Stimulated activated CD8-positive, alpha-beta memory T cell treated with anti-CD3 and anti-CD28 coated beads, Interleukin-4, amount 100 ng/mL, for 1 hour (primary cell): ENCODE measurements at places on chromosomes 1 and 21.
A peak's percentile ranks its signal among the peaks of the same experiment; 100 is the strongest.

GRCh38 chr1:240210026-240210425, 118.3 kb downstream of the FMN2 start:
- DNase-seq, result no peak

DNA sequence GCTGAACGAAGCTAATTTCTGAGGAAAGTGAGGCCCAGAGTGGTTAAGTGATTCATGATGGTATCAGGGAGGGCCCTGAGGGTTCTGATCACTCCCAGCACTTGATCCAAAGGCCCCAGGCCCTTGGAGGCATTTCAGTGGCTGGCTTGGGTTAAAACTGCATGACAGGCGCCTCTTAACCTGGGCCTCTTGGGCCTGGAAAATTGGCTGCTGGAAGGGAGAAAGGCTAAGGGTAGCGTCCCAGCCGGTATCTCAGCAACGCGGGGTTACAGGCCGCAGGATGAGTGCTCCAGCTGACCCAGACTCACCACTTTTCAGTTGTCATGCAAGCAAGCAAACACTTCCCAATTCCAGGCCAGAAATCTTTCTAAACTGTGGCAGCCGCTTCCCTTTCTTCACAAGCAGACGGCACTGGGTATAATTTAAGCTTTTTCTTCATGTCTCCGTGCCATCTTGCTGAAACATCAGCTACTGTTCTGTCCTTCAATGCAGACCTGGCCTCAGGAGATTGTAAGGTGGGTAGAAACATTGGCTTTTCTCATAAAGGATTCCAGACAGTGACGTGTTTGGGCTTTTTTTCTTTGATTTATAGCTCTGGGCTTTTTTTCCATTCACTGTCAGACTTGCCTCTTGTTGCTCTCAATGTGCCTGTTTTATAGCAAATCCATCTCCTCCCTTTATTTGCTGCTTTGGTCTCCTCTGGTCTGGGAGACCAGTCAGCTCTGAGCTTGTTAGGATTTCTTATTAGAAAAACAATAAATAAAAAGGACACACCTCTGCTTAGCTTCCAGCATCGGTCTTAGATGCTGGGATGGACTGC, 229.1 kb downstream of the KCNJ6 start:
- DNase-seq, result no peak

DNA sequence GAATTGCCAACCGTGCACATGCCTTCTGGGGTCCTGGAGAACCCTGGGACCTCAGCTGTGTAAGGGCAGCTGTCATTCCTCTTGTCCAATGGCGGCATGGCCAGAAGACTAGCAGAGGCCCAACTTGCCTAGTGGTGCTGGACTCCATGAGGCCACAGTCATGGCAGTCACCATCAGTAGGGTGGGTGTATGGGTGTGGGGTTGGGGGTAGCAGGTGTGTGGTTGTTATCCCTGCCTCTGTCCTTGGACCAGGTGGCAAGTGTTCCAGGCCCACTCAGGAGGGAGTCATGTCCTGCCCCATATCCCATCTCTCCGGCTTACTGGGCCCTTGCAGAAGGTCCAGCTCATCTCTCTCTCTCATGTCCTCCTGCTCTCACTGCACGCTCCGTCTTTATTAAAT, 1596.2 kb downstream of the MRPL39 start:
- no peak for DNase-seq

DNA sequence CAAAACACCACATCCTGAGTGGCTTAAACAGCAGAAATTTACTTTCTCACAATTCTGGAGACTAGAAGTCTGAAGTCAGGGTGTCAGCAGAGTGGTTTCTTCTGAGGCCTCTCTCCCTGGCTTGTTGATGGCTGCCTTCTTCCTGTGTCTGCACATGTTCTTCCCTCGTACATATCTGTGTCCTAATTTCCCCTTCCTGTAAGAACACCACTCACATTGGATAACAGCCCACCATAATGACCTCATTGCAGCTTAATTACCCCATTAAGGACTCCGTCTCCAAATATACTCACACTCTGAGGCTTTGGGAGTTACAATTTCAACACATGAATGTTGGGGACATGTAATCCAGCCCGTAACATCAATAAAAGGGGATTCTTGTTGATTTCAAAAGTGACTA, 23.4 kb downstream of the C8A start:
- no peak for DNase-seq

DNA sequence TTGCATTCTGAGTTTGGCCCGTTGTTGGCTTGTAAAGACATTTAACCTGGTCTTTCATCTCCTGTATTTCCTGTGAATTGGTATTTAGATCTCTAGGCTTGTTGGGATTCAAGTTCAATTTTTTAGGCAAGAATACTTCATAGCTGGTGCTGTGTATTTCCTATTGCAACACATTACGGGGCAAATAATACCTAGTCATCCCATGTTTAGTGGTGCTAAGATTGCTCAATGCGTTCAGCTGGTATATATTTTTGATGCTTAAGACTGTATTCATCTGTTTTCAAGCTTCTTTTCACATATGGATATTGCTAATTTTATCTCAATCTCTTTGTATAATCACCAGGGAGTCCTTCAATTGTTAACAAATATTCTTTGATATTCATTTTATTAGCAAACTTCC, 87.5 kb upstream of the ZBTB18 start:
- no peak for DNase-seq

DNA sequence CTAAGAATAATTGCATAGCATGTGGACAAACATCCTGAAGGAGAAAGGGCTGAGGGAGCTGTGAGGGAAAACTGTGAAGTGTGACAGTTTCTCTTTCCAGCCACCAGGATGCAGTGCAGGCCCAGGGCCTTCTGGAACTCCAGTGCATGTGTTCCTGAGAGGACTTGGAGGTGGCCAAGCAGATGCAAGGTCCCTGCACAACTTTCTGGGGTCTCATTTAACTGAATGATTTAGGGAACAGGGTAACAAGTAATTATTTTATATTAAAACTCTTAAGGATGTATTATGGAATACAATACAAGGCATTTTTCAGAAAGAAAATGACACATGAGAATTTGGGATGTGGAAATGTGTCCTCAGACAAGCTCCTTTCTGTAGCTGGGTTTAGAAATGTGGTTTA, 61.2 kb upstream of the MCOLN3 start:
- DNase-seq, result no peak

GRCh38 chr1:212669102-212669501, 30.5 kb downstream of the BATF3 start:
- no peak for DNase-seq

- DNase-seq, result no peak
Observed at GRCh38 chr21:35204850-35205541, 155.9 kb upstream of the RUNX1 start.

DNA sequence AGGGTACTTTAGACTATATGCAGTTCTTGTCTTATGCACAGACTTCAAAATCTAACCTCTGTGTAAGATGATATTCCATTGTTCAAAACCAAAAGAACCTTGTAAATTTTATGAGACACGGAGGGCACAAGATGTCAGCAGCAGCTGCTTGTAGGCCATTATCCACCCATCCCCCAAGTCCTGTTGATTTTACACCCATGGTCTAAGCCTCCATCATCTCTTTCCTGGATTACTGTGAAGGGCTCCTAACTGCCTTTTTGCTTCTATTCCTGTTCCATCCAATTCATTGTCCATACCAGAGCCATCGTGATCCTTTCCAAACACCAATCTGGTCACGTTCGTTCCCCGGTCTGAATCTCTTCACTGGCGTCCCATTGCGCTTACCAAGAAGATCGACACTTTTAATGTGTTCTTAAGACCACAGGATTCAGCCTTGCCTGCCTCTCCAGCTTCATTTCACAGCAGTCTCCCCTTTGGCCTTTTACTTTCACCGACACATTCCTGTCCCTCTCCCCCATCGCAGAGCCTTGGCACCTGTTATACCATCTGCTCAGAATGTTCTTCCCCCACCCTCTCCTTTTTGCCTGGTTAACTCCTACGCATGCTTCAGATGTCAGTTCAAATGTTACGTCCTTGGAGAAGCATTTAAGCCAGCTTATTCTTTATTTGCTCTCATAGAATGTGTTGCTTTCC, 107.3 kb upstream of the POU3F1 start:
- DNase-seq, result no peak

DNA sequence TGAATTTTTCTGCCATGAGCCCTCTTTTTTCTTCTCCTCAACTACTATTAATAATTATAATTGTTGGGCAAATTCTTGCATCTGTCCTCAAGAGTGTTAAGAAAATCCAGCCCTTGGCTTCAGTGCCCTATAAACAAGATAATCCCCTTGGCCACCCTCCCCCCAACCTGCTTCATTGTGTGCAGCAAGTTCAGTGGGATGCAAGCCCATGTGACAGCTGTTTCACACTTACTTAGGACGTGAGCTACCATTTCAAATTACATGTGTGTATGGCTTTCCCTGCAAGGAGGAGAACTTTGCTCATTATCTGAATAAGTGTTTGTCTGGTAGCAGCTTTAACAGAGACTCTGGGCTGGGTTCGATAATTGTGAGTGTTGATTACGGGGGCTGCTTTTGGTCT, 276.2 kb downstream of the CACNA1E start:
- DNase-seq, result no peak

- no peak for DNase-seq
Observed at GRCh38 chr21:44539991-44540666, at the start of gene KRTAP10-1. KRTAP10-1 (minus strand) TSS chr21:44540195; CDS start chr21:44540150, 45 bp downstream.

GRCh38 chr1:7402548-7402850, 368.6 kb upstream of the VAMP3 start:
- no peak for DNase-seq

DNA sequence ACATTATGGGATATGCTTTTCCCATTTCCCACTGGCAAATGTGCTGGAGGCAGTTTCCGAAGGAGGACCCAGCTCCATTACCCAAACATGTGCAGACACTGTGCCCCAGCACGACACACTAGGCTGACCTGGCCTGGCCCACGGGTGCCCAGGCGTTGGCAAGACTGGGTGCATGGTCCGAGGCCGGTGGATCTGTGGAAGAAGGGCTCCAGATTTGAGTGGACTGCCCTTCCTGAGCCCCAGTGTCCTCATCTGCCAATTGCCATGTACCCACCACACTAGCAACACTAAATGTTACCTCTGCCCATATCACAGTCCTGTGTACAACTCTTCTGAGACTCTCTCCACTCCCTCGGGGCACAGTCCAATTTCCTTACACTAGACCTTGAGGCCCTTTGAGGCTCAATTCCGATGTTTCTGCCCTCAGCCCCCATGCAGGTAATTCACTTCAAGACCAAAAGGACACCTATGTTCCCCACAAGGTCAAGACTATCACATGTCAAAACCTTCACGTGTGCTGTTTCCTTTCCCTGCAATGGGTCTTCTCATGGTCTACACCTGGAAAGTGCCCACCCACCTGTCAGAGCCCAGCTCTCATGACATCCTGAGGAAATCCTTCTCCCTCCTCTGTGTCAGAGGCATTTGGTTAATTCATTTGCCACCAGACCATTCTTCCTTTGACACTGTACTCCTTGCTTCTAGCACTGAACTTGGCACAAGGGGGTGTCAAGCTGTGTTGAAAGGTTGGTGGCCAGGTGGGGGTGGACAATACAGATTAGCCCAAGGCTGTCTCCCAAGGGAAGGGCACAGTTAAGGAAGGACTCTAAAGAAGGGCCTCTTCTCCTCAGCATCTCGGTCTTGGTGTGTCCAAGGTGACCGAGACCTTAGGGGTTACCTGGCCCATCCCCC, 124.9 kb downstream of the DMRTB1 start:
- no peak for DNase-seq

DNA sequence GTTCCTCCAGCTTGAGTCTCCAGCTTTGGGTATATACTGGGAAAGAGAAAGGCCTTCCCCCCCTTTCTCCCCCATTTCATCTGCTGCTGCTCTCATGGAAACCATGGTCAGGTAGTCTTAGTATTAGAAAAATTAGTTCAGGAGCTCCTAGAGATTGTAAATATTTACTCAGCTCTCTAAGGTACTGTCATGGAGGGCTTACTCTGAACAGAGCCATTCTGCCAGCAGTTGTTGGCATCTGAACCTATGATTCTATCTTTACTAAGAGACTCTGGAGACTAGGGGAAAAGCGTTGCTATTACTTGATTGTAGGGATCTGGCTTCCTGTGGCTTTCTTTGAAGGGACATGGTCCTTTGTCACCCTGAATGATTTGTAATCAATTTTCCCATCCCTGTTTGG, 6.1 kb downstream of the INTS3 start:
- DNase-seq, result no peak

DNA sequence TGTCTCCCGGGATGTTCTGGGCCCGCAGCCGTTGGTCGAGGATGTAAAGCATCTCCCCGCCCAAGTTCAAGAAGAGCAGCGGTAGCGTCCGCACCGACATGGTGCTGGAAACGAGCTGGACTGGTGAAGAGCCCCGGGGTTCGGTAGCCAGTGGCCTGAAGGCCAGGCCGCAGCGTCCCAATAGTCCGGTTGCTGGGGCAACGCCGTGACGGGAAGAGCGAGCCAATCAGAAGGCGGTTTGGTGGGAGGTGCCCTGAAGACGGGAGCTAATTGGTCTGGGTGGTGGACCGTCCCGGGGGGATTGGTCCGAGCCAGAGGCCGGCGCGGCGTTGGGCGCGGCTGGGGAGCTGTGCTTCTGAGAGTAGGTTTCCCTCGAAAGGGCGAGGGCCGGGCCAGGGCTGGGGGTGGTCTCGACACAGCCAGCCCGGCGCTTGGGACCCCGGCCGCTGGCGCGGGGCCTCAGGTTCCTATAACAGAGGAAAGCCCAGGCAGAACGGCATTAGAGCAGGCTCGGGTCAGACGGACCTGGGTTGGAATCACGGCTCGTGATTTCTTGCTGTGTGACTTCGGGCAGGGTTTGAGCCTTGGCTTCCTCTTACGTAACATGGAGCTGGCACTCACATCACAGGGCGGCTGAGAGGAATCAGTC, at the start of gene OSCP1:
Gene OSCP1 (minus strand): TSS at position 182 of the 649 bp plus-strand sequence. CDS start 82 bp downstream, at position 100.
- peak; percentile 66 for DNase-seq

GRCh38 chr1:150832597-150832996, 24.5 kb upstream of the CTSK start:
- no peak for DNase-seq

- DNase-seq, result no peak
Observed at GRCh38 chr1:95974586-95974985, 740.6 kb downstream of the RWDD3 start.

DNA sequence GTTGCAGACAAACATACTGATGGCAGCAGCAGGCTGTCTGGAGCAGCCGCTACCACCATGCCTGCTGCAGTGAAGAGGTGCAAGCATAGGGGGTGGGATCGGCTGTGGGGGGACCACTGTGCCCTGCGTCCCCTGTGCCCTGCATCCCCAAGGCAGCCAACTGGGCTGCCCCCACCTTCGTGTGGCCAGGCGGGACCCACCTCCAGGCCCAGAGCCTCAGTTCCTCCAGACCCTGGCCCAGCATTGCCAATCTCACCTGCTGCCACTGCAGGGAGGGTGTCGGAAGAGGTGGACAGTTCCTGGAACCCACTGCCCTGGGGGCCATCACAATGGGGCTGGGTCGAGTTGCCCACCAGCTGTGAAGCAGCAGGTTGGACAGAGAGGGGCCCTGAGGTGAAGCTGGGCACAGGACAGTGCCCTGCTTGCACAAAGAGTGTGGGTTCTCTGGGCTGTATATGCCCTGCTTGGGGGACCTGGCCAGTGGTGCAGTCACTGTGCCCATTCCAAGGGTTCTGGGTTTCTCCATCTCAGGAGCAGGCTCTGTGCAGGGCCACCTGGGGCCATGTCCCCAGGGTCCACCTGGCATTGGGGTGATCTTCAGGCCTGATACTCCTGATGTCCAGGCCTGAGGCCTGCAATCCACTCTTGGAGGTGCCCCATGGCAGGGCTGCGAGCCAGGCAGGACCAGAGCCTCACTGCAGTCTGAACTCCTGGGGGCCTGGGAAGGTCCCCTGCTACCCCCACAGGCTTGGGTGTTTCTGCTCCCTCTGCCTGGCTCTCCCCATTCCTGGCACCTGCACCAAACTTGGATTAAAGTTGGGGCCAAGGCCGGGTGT, 261.4 kb upstream of the NRIP1 start:
- no peak for DNase-seq

- DNase-seq, result no peak
Observed at GRCh38 chr21:23402929-23403520, 2204.3 kb downstream of the MRPL39 start.
